ENCODE measurements at places on chromosomes 7 and 10.

- no peak for DNase-seq
Measured at GRCh38 chr7:122546496-122546895, 152.4 kb downstream of the RNF133 start.

DNA sequence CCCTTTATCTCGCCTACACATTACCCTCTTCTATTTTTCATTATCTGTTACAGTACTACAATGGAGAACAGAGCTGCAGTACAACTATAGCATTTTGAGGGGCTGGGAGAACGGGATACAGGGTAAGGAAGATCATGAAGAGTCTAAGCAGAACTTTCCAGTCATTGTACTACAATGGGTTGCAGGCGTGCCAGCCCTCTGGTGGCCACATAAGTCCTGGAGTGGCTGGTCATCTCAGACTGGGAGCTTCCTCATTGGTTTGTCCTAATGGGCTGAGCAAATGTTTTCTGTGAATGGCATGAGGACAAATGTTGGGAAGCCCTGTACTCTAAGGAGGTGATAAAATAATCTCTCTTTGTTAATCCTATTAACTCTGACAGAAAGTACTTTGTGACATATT, 33.0 kb downstream of the TMEM106B start:
- no peak for DNase-seq

DNA sequence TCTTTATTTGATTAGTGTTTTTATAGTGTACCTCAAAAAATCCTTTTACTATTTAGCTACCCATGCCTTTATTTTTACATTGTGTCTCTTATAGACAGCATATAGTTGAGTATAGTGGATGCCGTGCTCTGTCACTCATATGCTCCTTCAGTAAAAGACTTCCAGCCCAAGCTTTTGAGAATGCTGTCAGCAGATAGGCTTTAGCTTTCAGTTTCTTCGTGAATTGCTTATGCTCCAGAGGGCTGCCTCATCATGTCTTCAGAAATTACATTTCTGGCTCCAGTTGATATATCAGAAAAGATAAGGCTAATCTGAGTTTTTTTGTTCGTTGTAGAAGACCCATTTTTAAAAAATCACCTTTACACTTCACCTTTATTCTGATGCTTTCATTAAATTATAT, 332.0 kb downstream of the NXPH1 start:
- DNase-seq, result no peak

DNA sequence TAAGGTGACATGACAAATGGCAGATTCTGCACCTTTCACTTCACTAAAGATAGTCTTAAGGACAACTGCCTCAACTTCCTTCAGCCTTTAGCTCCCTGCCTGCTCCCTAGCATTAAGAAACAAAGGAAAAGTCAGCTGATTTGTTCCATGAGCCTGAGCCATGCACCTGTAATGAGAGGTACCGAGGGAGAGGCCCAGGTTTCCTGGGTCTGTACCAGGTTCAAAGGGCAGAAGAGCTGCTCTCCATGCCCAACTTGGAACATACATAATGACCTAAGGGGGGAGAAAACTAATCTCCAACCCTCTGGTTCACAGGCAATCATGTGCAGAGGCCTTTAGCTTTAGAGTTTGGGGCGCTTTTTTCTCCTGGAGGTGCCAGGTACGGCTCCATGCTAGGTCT, 111.2 kb downstream of the JAZF1 start:
- no peak for DNase-seq

DNA sequence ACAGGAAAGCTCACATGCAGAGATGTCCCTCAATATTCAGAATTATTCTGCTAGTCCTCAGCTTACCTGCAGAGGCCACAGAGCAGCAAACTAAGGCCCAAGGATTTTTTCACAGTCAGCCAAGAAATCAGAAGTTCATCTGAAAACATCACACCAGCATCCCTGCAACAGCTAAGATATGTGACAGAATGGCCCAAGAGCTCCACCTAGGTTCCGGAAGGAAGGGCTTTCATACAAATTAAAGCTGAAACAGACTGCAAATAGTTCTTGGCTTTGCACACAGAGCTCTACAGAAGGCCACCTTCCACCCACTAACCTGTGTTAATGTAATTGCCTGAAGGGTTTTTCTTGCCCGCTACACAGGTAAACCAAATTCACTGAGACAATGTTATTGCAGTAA, 438.8 kb upstream of the C7orf33 start:
- DNase-seq, result no peak

DNA sequence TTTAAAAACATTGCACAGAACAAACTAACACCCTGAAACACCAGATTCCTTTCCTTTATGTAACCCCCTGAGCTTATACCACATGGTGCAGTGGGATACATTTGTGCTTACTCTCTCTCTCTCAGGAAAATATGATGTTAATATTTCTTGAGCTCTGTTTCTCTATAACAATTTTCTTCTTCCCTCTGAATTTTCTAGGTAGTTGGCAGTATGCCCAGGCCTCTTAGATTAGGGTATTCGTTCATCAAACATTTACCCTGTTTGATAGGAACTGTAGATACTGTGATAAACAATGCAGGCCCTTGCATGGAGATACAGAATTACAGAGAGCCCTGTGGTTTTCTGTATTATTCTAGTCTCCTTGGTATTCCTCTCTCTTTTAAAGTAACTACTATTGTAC, 567.8 kb downstream of the IPMK start:
- DNase-seq, result no peak

DNA sequence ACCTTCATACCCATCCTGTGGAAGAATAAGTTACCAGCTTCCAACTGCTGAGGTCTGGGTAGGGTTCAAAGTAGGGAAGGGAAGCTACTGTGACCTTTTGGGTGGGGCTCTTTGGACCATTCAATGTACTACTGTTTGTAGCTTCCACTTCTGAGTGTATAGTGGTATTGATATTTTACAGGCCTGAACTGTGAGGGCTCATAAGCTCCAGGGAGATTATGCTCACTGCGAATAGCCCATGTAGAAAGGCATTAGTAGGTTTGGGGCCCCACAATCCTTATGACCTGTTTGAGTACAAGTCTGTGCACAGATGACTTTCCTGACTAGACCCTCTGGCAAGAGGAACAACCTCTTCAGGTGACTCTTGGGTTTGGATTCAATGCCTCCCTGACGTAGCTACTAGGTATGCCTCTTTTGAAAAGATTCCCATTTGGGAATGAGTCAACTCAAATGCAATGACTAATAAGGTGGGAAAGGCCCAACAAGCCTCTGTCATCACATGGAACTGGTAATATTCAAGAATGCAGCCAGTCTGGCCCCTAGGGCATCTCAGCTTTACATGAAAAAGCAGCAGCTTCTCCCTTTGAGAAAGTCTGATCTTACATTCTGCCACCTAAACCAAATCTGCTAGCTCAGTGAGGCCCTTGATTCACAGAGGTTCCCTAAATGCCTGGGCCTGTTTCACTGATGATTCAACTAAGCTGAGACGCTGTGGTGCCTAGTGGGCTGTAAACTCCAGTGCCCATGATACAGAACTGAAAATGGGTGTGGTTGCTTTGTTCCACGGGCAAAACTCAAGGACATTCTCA, 79.8 kb downstream of the ABI1 start:
- DNase-seq, result no peak

DNA sequence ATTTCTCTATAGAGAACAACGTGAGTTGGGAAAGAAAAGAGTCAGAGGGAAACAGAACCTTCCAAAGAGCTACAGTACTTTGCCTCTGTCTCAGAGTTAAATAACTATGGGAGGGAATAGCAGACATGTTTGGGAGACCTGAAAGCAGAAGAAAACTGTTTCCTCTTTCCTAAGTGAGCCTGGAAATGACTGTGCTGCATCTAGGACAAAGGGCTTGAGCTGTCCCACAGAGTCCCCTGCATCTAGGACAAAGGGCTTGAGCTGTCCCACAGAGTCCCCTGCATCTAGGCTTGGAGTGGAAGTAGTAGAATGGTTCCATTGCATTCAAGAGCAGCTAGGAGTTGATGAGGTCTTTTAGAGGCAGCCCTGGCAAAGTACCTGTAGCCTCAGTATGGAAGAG, 149.7 kb downstream of the DKK1 start:
- no peak for DNase-seq

DNA sequence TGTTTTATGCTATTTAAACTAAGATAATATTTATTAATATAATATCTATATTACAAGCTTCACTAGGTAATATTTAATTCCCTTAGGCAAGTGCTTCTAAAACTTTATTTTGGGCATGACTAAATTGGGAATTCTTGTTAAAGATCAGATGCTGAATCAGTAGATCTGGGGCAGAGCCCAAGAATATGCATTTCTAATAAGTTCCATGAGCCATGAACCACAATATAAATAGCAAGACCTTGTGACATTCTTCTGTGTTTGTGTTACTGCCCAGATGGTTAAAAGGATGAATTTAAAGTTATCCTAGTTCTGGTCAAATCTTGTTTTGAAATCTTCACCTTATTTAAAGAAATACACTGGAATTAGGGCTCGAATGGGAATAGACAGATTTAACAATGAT, 258.4 kb upstream of the CACNA2D1 start:
- no peak for DNase-seq

- no peak for DNase-seq
Measured at GRCh38 chr10:17003151-17003550, 126.5 kb downstream of the CUBN start.

GRCh38 chr10:61904733-61905725, 3.5 kb downstream of the ARID5B start:
- no peak for DNase-seq

DNA sequence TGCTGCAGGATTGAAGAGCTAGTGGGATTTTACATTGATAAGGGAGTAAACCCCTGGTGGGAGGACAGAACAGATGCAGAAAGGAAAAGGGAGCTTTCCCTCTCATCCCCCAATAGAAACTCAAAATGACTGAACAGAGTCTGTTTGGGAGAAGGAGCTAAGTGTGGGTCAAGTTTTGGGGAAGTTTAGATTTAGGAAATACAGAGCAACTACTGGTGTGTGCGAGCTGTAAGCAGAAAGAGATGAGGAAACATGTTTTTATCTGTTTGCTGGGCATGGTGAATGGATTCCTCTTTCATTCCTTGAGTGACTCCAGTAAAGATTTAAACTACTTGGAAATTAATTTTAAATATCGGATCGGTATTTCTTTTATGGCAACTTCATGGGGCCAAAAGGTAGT, 132.7 kb downstream of the AOAH start:
- no peak for DNase-seq

DNA sequence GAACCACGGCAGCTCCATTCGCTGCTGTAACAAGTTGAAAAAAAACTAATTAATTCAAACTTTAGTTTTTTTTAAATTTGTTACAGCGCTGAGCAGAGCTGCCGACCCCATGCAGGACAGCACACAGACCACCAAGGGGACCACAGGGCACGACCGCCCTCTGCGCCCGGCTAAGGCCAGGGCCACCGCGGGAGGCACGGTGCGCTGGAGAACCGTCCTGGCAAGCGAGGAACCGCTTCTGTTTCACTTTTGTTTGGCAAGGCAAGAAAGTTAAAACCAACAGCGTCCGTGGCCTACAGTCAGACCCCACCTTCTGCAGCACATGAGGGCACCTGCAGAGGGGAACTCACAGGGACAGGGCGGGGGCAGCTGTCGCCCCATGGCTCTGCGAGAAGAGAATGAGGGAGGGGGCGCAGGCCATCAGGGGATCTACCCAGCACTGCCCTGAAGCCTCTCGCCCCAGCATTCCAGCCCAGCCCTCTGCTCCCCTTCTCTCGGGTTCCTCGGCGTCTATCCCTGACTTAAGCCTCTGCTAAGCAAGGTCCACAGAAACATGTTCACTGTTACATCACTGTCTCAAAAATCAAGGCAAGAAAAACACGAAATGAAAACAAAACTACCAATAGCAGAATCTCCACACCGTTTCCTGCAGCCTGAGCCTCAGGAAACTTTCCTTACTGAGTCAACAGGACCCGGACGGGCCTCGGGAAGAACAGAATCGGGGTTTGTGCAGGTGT, 204.4 kb downstream of the DIP2C start:
- no peak for DNase-seq

- DNase-seq, result no peak
Measured at GRCh38 chr7:1385809-1386622, 73.3 kb downstream of the MICALL2 start.

DNA sequence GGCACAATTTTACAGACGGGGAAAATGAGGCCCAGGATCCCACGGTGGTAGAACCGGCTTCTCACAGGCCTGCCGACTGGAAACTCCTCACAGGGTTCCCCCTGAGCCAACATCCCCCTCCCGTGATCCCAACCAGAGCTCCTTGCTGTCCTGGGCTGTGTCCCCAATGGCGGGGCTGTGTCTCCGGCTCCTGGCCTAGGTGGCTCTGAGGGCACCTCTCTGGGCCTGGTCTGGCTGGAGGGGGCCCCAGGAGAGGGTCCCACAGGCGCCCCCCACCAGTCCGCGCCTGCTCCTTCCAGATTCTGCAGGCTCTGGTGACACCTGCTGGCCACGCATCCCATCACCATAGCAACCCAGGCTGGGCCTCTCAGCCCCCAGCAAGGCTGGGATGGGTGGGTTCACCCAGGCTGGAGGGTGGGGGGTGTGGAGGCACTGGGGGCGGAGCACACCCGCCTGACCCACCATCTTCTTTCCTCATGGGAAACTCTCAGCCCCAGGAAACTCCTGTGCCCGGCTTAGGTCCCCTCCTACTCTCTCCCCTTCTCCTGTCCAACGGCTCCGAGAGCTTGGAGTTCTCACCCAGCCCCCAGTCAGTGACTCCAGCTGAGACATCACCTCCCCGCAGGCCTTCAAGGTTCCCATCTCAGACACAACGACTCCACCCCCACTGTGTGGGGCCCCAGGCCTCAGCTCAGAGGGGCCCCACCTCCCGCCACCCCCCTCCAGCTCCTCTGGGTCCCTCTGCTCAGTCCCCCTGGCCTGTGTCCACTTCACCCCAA, 27.1 kb upstream of the TNRC18 start:
- DNase-seq, result no peak

GRCh38 chr7:118104812-118105441, 79.0 kb upstream of the LSM8 start:
- no peak for DNase-seq

GRCh38 chr7:98192781-98193457, 18.3 kb upstream of the BHLHA15 start:
- no peak for DNase-seq

- no peak for DNase-seq
Measured at GRCh38 chr10:78443900-78444571, 410.4 kb downstream of the RPS24 start.

GRCh38 chr10:43959364-43960134, 310.9 kb upstream of the ZNF32 start:
- DNase-seq, result no peak

DNA sequence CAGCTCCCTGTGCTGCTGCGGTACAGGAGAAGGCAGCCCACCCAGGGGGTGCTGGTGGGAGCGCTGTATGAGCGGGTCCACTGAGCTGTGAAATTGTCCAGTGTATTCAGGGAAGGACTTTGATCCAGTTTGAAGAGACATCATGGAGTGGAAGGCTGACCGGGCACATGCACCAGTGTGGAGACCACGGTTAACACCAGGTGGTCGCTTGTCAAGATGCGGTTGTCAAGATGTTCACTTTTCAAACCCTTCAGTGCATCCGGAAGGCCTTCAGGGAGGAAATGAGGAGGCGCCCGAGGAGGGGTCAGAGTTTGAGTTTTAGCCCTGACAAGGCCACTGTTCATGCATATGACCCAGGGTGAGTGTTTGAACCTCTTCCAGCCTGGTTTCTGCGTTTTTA, 6.1 kb downstream of the DOCK1 start:
- no peak for DNase-seq
